Left kidney (tissue), 8 donors: ENCODE measurements at places on chromosomes 4 and X. TPM values are rescaled to one million over a fixed set of nuclear protein-coding genes. Genes with fewer than 3 reads are reported as not detected.

DNA sequence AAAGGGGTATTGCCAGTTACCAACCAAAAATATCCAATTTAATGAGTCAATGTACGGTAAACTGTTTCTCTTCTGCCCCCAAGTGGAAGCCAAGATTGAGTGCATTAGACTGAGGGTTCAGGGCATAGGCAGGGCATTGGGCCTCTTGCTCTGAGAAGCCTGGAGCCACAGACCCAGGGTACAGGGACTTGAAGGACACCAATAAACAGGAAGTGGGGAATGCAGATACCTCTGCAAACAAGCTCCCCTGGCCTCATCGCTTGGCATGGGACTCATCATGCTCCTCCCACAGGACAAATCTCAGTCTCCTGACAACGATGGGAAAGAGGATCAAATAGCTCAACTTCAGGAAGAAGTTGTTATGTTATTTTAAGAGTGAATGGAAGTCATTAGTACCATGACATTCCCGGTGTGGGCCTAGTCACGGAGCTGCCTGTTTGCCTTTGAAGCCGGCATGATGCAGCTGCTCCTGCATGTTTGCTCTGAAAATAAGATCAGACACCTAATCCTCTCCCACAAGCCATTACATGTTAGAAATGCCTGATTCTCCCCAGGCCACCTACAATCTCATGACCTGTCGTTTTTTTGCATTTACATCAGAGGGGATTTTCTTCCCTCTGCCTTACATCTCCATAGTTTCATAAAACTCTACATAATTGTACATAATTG lies 224.2 kb downstream of the RCHY1 start:
- peak; percentile 28 for DNase-seq

- DNase-seq: no peak
Measured at GRCh38 chrX:153935326-153935851, 552 bp upstream of the NAA10 start.

DNA sequence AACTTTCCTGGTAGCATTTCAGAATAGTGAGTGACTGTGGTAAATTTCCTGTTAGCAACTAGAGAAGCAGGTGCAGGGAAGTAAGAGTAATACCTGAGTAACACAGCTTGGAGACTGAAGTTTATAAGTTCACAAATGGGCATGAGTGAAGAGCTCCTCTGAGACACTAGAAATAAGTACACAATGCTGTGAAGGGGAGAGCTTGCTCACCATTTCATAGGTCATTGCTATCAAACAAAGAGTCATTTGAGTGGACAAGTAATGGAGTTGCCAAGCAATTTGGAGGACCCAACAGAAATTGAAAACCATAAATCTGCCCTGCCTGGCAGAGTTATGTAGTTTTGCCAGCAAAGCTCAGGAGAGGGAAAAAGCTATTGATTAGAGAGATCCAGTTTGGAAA lies 523.6 kb downstream of the TRAM1L1 start:
- DNase-seq: no peak

- no peak for DNase-seq
Measured at GRCh38 chr4:145956288-145956890, 17.8 kb upstream of the ZNF827 start.

GRCh38 chrX:65035446-65035770 lies 59.2 kb upstream of the ZC4H2 start:
- peak; percentile 22 for DNase-seq

DMD gene
- 20.9 TPM for polyA plus RNA-seq

GRCh38 chrX:103919270-103919637 lies 43.2 kb upstream of the TMSB15B start:
- DNase-seq: peak; percentile 22

- no peak for DNase-seq
Measured at GRCh38 chr4:174847801-174848427, 18.9 kb upstream of the GLRA3 start.

- DNase-seq: no peak
Measured at GRCh38 chrX:72052415-72053090, 79.2 kb downstream of the RTL5 start.

DNA sequence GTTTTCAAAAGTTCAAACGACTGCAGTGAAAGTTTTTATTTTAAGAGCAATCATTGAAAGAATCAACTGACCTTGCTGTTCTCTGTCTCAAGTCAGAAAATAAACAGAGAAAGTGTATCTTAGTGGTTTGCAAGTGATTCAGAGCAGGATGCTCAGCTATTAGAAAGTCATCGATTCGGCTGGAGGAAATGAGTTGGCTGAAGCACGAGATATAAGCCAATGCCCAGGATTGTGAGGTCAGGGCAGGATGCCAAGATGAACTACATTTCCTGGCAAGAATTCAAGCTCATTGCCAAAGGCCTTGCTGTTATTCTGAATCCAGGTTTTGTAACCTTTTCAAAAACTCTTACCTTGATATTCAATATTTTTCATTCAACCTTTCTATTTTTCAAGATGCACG lies 541.4 kb upstream of the BOD1L1 start:
- no peak for DNase-seq

GPC3 gene
- 1,367 TPM for polyA plus RNA-seq

SPRY1 gene
- polyA plus RNA-seq: 84.1 TPM

DNA sequence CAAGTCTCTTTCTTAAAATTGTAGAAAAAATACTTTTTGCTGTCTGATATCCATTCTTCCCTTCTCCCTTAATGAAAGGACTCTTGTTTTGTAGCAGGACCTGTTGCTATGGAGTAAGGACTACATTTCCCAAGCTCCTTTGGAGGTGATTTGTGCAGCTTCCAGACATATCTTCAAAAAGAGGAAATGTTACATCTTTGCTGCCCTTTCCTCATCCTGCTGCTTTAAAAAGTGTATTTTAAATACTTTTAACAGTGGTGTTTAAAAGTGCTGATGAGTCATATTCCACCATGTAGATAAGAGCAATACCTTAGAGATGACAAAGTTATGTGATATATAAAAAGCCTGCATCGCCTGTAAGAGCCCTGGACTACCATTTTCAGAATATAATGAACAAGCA lies 98.7 kb downstream of the CFAP299 start:
- no peak for DNase-seq

DNA sequence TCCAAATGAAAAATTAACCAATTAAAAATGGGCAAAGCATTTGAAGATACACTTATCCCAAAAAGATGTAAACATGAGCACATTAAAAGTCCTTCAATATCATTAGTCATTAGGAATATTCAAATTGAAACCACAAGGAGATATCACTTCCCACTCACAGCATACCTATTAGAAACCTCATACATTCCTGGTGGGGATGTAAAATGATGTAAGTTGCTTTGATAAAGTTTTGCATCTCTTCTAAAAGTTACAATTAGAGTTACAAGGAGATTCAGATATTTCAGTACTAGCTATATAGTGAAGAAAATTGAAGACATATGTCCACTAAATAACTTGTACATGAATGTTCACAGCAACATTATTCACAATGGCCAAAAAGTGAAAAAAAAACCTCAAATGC lies 1109.3 kb upstream of the LCORL start:
- no peak for DNase-seq

DNA sequence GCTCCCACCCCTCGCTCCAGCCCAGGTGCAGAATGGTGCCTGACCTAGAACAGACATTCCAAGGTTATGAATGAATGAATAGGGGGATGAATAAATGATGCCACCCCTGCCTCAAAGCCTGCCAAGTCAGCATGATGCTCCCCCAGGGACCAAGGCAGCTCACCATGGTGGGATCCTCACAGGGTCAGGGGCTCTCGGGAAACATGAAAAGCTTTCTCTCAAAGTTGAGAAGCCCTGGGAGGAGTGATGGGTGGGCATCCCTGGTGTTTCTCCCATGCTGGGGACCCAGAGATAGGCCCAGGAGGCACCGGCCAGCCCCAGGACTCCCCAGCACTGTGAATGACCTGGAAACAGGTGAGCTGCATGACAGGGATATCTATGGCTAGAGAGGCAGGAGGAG lies 58.9 kb downstream of the HTRA3 start:
- no peak for DNase-seq

ODAPH gene
- not detected for polyA plus RNA-seq

GRCh38 chrX:8868070-8868773 lies 67.0 kb upstream of the FAM9A start:
- no peak for DNase-seq

- peak; percentile 54 for DNase-seq
Measured at GRCh38 chr4:115110191-115111181, 2.9 kb downstream of the NDST4 start.

LIMCH1 gene
- polyA plus RNA-seq: 121 TPM

GAGE12F gene
- polyA plus RNA-seq: not detected

SAGE1 gene
- not detected for polyA plus RNA-seq

UGT2B10 gene
- polyA plus RNA-seq: not detected

GRCh38 chrX:21014326-21014725 lies 359.9 kb upstream of the CNKSR2 start:
- no peak for DNase-seq

SLC39A8 gene
- 18.8 TPM for polyA plus RNA-seq

- DNase-seq: no peak
Measured at GRCh38 chr4:149203256-149204001, 612.2 kb downstream of the IQCM start.

MND1 gene
- 22.6 TPM for polyA plus RNA-seq

SLITRK4 gene
- polyA plus RNA-seq: 17.9 TPM

GRCh38 chr4:151227731-151228130 lies 49.2 kb upstream of the PRSS48 start:
- DNase-seq: peak; percentile 24

DNA sequence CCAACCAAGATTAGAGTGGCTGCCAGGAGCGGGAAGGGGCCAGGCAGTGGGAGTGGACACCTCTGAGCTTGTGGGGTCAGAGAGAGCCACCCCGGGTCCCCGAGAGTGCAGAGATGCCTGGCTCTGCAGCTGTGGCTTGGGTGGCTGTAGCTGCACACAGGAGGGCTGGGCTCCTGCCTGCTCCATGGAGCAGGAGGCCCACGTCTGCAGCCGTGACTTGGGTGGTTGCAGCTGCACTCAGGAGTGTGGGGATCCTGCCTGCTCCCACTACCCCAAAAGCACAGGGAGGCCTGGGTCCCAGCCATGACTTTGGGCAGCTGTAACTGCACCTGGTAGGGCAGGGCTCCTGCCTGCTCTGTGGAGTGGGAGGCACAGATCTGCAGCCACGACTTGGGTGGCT lies 28.7 kb upstream of the DIPK2B start:
- no peak for DNase-seq

PNMA6F gene
- 0.15 TPM for polyA plus RNA-seq

GRCh38 chrX:72029483-72030411 lies 102.0 kb downstream of the RTL5 start:
- DNase-seq: no peak

PDLIM3 gene
- polyA plus RNA-seq: 4.0 TPM

GRCh38 chr4:212438-213188 lies 88.3 kb downstream of the ZNF718 start:
- peak; percentile 85 for DNase-seq

GRCh38 chr4:71772592-71772991 lies 11.3 kb downstream of the GC start:
- DNase-seq: no peak

ATP2B3 gene
- 0.18 TPM for polyA plus RNA-seq

GRCh38 chrX:82757614-82758013 lies 750.5 kb upstream of the POU3F4 start:
- no peak for DNase-seq

GRCh38 chrX:153075366-153075765 lies 3.1 kb downstream of the PNMA6A start:
- DNase-seq: no peak

DNA sequence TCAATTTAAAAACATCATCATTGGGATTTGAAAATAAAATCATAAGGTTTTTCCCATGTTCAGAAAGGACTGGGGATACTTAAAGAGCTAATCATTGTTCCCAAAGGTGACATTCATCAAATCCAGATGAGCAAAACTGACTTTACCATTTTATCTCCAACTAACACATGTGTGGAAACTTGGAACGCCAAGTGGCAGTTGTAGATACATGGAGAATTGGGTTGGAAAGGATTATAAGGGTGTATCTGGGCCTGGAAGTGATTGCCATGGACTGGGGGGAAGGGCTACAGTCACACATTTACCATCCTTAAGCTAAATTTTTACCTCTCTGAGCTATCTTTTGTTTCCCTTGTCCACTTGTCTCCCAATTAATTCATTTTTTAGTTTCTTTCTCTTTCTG lies 203.4 kb downstream of the SLC39A8 start:
- no peak for DNase-seq

DNA sequence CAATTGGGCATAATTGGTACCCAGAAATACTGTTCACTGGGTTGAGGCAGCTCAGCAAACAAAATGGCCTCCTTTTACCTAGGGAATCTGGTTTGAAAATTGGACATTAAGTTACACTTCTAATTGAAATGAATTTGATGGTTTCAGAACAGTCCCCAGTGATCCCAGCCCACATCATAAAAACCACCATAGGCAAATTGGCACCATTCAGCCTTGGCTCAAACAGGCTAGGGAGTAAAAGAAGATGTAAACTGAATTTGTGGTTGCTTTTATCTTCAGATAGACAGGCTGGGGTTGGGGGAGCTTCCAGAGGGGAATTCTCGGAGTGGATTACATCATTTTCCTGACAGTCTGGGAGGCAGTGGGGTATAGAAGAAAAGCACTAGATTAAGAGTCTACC lies 576.5 kb downstream of the MID1IP1 start:
- DNase-seq: no peak

DNA sequence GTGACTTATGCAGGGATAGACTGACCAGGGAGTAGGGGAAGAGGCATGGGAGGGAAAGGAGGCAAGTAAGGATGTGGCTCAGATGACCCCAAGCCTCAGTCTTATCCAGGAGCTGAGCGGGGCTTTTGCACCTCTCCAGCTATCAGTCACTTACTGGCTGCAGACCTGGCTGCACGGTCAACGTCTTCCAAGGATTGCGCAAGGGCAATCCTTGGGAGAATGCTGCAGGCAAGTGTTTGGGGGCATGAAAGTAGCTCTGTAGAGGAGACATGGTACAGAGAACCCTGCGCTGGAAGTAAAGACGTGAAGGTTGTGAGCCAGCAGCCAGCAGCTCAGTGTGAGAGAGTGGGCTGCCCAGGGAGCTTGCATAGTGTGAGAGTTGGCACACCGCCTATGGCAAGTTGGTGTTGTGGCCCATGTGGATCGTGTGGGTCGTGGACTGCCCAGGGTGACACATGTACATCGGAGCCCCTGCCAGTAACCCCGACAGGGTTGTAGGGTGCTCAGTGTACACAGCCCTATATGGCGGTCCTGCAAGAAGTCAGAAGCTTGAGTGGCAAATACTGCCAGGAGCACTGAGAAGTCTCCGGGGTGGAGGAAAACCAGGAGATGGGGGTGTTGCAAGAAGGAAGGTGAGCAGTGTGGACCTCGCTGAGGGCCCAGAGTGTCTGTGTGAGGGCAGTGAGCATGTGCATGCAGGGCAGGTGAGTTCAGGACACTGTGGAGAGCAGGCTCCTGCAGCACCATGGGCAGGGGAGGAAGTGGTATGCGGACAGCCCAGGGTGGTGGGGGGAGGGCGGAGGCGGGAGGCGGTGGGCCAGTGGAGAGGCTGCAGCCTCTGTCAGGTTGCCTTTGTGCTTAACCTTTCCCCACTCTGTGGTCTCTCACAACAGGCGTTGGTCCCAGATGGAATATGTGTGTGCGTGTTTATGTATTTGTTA lies 50.9 kb downstream of the KIT start:
- no peak for DNase-seq

GRCh38 chrX:55161581-55161980 lies 58.6 kb upstream of the PAGE5 start:
- no peak for DNase-seq

GRCh38 chrX:68596871-68597270 lies 50.6 kb upstream of the STARD8 start:
- no peak for DNase-seq
